Naive thymus-derived CD4-positive, alpha-beta T cell (primary cell): ENCODE measurements at places on chromosomes 2 and 18. TPM values are rescaled to one million over a fixed set of nuclear protein-coding genes. Genes with fewer than 3 reads are reported as not detected.

GRCh38 chr2:157698430-157698829 lies 69.8 kb upstream of the ACVR1C start:
- H3K4me1 ChIP-seq = no peaks in the 10 kb centered on the region
- no peak overlapping the region for H3K27ac ChIP-seq
- no peaks in the 10 kb centered on the region for H3K36me3 ChIP-seq
- H3K4me3 ChIP-seq = no peak overlapping the region
- no peaks in the 10 kb centered on the region for H3K27me3 ChIP-seq
- DNase-seq = no peak

The TUBA3D gene
- not detected for polyA plus RNA-seq

- no peak for DNase-seq
- H3K4me1 ChIP-seq = no peaks in the 10 kb centered on the region
- H3K36me3 ChIP-seq = no peaks in the 10 kb centered on the region
- H3K27me3 ChIP-seq = no peaks in the 10 kb centered on the region
Measured at GRCh38 chr2:79547568-79547967, 34.7 kb downstream of the CTNNA2 start.

GRCh38 chr2:21194858-21195271 lies 71.1 kb downstream of the TDRD15 start:
- DNase-seq = no peak
- no peak overlapping the region for H3K27ac ChIP-seq
- no peaks in the 10 kb centered on the region for H3K4me1 ChIP-seq
- H3K4me3 ChIP-seq = no peak overlapping the region
- no peaks in the 10 kb centered on the region for H3K27me3 ChIP-seq
- H3K36me3 ChIP-seq = no peaks in the 10 kb centered on the region

GRCh38 chr18:68714366-68714711 lies 569 bp downstream of the TMX3 start:
- peaks cover 13% of the 10 kb centered on the region for H3K36me3 ChIP-seq
- no peaks in the 10 kb centered on the region for H3K27me3 ChIP-seq
- no peak for DNase-seq

The ALPI gene
- not detected for polyA plus RNA-seq

The GPD2 gene
- 8.0 TPM for polyA plus RNA-seq

DNA sequence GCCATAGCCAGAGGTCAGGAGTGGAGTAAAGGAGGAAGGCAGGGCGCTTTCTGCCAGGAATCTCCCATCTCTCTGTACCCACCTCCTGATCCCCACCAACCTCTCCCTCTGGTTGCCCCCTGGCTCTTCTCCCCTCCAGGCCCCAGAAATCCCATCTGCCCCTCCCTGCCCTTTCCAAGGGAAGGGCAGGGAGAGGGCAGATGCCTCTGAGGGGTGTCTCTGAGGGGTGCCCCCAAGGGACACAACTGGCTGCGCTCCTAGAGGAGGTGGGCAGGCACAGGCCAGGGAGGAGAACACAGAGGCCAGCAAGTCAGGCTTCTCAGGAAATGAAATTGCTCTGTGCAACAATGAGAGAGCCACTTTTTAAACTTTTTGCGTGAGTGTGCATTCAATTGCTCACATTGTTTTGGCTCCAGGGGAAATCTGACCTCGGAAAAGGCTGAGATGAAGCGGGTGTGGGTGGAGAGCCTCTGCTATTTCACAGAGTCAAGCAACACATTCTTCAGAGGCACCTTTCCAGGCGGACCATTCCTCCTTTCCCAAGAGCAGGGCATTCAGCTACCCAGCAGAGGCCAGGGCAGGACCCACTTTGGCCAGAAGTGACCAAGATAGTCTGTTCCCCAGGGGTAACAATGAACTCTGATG lies 125.5 kb downstream of the SMAD7 start:
- no peak for DNase-seq
- H3K4me1 ChIP-seq = peaks cover 6% of the 10 kb centered on the region
- H3K27ac ChIP-seq = no peak overlapping the region
- H3K36me3 ChIP-seq = no peaks in the 10 kb centered on the region
- H3K4me3 ChIP-seq = no peak overlapping the region

The GPAT2 gene
- 0.34 TPM for polyA plus RNA-seq

DNA sequence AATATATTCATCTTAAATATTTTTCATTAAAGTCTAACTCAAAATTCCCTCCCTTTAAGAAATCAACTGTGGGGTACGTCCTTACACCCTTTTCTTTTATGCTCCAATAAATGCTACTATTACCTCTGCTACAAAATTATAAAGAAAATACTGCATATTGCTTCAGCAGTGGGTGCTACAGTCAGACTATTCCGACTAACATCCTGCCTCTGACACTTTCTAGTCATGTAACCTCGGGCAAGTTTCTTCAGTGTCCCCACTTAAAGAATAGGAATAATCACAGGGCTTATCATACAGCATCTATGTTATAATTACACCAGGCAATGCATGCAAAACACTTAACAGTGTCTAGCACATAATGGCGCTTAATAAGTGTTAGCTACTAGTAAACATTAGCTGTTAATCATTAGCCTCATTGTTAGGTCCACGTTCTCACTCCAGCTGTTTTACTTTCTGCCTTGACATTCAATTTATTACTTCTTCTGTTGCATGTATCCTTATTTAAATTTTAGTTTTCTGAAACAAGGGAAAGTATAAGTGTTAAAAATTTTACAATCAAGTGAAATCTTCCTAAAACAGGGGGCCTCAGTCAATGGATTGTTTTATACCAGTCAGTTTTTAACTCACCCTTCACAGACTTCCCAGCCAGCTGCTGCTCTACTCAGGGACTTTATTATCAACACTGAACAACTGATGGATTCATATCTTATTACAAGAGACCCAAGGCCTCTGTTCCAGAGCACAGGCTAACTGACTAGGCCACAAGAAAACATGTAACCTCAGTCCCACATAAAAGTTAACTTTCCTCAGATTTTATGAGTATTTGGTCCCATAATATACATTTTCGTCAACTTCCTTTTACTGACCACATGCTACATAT lies 54.0 kb downstream of the CLASP1 start:
- no peak for DNase-seq
- H3K27me3 ChIP-seq = no peaks in the 10 kb centered on the region
- peaks cover 14% of the 10 kb centered on the region for H3K4me1 ChIP-seq
- H3K27ac ChIP-seq = no peak overlapping the region
- no peak overlapping the region for H3K4me3 ChIP-seq

DNA sequence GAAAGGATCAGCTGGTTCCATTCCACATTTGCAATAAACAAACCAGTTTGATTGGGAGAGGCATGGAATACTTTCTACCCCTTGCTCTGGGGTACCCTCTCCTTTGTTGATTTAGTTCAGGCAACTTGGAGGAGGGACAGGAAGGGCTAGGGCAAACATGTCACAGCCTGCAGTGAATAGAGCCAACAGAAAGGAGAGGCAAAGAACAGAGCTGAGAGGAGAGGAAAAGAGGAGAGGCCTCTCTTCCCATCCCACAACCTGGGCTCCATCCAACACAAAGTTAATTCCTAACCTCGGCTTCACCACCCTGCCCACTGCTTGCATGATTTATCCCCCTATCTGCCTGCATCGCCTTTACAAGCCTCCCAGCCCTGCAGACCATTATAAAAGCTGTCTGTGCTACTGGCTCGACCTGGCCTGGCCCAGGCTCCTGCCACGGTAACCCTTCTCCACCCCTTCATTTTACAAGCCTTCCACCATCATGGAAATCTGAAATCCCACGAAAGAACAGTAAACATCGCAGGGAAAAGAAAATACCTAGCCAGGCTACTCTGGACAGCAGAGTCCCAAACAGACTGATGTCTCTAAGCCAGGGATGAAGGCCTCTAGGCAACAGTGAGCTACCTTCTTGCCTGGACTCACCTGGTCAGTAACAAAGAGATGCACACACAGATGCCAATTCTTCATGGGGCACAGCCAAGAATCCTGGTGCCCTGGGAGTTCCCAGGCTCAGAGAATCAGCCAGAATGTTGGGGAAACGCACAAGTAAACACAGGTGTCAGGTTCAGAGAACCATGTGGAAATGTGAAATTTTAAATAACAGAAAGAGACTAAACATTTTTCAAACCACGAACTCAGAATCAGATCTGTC lies 43.6 kb downstream of the NHEJ1 start:
- H3K27me3 ChIP-seq = no peaks in the 10 kb centered on the region
- no peak overlapping the region for H3K27ac ChIP-seq
- no peak overlapping the region for H3K4me3 ChIP-seq
- peaks cover 4% of the 10 kb centered on the region for H3K36me3 ChIP-seq
- no peak for DNase-seq
- H3K4me1 ChIP-seq = no peaks in the 10 kb centered on the region

- H3K27me3 ChIP-seq = no peaks in the 10 kb centered on the region
- H3K4me1 ChIP-seq = no peaks in the 10 kb centered on the region
- DNase-seq = no peak
- no peaks in the 10 kb centered on the region for H3K36me3 ChIP-seq
- no peak overlapping the region for H3K27ac ChIP-seq
Measured at GRCh38 chr18:49933530-49934128, 120.3 kb upstream of the ACAA2 start.

The GULP1 gene
- not detected for polyA plus RNA-seq

DNA sequence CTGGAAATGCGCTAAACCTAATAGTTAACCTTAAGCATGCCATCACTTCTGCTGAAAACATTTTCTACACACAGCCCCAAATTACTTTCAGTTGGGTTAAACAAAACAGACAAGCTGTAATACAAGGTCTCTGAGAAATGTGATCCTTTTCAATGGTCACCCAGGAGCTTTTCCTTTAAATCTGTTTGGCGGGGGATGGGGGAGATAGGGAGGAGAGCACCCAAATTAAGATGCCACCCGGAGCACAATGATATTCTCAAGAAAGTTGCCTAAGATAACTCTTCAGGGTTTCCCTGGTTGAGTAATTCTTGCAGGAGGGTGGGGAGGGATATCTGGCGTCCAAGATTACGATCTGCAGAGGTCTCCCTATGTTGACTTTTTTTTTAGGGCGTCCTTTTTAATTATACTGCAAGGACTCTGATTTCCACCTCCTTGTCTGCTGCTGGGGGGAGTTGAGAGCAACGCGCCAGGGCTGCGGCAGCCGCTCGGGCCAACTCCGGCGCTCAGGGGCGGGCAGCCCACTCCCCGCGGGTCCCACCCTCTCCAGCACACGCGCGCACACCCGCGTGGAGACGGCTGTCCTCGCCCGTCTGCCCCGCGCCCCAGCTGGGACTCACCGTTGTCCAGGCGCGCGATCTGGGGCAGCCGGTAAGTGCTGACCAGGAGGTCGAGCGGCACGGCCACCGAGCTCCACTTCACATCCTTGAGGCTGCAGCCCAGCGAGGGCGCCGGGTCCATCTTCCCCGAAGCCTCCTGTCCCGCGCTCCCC lies 807 bp downstream of the GAREM1 start:
- H3K4me1 ChIP-seq = peaks cover 14% of the 10 kb centered on the region
- H3K36me3 ChIP-seq = no peaks in the 10 kb centered on the region
- no peak overlapping the region for H3K27ac ChIP-seq
- H3K27me3 ChIP-seq = peaks cover 5% of the 10 kb centered on the region

DNA sequence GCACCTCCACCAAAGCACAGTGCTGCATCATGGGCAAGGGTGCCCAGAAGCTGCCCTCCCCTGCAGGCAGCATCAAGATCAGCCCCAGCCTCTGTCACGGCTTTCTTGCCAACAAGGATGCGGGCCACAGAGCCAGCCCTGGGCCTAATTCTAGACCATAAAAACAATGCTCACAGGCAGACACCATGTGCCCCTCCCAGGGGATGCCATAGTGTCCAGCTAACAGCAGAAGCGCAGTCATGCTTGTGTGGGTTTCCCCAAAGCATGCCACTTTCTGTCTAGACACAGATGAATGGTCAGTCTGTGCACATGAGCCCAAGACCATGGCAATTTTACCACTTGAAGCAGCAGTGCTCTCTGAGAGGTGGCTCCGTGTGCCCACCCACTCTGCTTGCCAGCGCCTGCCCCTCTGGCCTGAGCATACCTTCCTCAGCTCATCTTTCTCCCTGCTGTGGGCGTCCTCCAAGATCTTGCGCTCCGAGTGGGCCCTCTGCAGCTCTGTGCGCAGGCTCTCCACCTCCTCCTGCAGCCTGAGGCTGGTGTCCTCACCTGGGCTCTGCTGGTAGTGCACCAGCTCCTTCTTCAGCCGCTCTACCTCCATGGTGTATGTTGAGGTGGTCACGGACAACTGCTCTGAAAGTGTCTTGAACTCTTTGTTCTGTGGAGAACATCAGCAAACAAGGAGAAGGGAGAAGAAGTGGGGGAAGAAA lies 81.3 kb upstream of the ACAA2 start:
- H3K4me3 ChIP-seq = no peak overlapping the region
- no peaks in the 10 kb centered on the region for H3K4me1 ChIP-seq
- no peaks in the 10 kb centered on the region for H3K27me3 ChIP-seq
- no peak overlapping the region for H3K27ac ChIP-seq
- H3K36me3 ChIP-seq = no peaks in the 10 kb centered on the region

GRCh38 chr18:7122376-7122775 lies 4.8 kb upstream of the LAMA1 start:
- no peak for DNase-seq
- no peak overlapping the region for H3K4me3 ChIP-seq
- no peak overlapping the region for H3K27ac ChIP-seq
- no peaks in the 10 kb centered on the region for H3K36me3 ChIP-seq
- no peaks in the 10 kb centered on the region for H3K4me1 ChIP-seq
- H3K27me3 ChIP-seq = no peaks in the 10 kb centered on the region

- no peaks in the 10 kb centered on the region for H3K27me3 ChIP-seq
- H3K36me3 ChIP-seq = no peaks in the 10 kb centered on the region
- no peak for DNase-seq
- no peak overlapping the region for H3K27ac ChIP-seq
Measured at GRCh38 chr2:207248702-207249377, 83.1 kb upstream of the KLF7 start.

- H3K4me1 ChIP-seq = no peaks in the 10 kb centered on the region
- H3K36me3 ChIP-seq = no peaks in the 10 kb centered on the region
Measured at GRCh38 chr2:70396612-70397011, 94.7 kb upstream of the FAM136A start.

The KIF3C gene
- 1.7 TPM for polyA plus RNA-seq

DNA sequence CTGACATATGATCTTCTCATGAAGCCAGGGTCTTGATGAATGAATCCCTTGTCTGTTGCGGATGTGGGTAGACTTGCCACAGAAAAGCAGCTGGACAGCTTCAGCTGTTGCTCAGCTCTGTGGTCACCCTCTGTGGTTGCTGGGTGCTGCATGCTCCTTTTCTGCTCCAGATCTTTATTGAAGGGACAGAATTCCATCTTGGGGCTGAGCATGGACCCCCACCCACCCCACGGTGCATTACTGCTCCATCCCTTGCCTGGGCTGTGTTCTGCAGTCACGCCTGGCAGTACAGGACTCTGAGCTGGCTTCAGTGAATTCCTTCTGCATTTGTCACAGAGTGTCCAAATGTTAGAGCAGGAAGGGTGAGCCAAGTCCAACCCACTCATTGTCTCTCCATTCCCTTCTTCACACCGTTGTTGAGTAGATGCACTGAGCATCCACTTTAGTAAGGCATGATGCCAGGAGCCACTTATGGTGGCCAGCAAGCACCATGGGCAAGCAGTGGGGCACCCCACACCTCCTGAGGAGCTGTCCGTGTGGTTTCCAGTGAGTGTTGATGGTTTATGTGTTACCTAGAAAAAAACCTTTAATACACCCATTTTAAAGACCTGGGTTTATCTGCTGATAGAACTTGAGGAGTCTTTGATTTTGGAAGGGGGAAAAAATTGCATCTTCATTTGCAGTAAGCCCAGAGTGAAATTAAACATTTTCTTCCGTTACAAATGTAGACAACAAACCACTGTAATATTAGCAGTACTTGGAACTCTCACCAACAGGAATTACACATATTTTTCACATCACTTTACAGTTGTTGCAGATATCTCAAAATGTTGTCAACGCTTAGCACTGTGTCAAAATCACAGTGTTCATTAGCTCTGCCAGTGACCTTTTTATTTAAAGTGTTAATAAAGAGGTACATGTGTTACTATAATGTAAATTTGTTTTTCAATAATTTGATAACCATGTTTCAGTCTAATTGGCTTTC lies 14.7 kb upstream of the ITGB6 start:
- no peak overlapping the region for H3K4me3 ChIP-seq
- no peaks in the 10 kb centered on the region for H3K4me1 ChIP-seq
- H3K36me3 ChIP-seq = no peaks in the 10 kb centered on the region
- no peak overlapping the region for H3K27ac ChIP-seq

The CDH19 gene
- polyA plus RNA-seq = not detected

The NETO1 gene
- not detected for polyA plus RNA-seq

The LAMA1 gene
- not detected for polyA plus RNA-seq
